ENCODE measurements at places on chromosomes 3 and 15. TPM values are rescaled to one million over a fixed set of nuclear protein-coding genes. Genes with fewer than 3 reads are reported as not detected.

- no peak for ATAC-seq
These were observed 393.3 kb downstream of the TBC1D5 start for GRCh38 chr3:17349093-17349492.

- ATAC-seq = peak; percentile 76
These were observed 23.2 kb downstream of the CYP8B1 start for GRCh38 chr3:42852441-42852840.

DNA sequence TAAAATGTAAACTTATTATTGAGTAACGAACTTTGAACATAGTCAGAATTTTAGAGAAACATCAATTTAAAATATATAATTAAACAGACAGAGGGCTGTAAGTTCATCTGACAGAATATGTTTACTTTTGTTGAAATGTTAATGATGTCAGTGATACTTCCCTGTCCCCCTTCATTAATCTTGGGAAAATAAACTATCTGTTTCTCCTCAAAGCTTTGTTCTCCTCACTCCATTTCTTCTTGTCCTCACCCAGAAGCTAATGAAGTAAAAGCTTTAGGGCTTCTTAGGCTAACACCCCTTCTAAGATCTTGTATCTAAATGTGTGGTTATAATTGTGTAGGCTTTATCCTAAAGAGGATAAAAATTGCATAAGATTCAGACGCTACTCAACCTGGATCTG lies 1031.8 kb downstream of the FHIT start:
- ATAC-seq = no peak

- ATAC-seq = no peak
These were observed 180.0 kb upstream of the SMAD3 start for GRCh38 chr15:66885281-66885915.

DNA sequence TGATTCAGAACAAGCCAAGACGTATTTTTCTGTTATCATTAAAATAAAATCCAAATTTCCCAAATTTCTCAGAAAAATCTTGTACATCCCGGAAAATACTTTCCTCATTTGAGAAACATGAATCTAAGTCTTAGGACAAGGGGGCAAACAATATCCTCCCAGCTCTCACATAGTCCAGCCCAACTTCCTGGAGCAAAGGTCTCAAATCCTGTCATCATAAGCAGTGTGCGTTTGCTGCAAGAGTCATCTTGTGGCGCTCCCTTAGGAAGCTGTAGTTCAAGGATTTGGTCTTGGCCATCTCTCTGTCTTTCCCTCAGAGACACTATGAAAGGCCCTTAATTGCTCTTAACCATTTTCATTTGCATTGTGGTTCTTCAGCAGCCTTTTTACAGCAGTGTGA lies 57.5 kb upstream of the GSK3B start:
- ATAC-seq = no peak

- peak; percentile 41 for ATAC-seq
These were observed 438 bp downstream of the SHOX2 start for GRCh38 chr3:158105710-158106253.

DNA sequence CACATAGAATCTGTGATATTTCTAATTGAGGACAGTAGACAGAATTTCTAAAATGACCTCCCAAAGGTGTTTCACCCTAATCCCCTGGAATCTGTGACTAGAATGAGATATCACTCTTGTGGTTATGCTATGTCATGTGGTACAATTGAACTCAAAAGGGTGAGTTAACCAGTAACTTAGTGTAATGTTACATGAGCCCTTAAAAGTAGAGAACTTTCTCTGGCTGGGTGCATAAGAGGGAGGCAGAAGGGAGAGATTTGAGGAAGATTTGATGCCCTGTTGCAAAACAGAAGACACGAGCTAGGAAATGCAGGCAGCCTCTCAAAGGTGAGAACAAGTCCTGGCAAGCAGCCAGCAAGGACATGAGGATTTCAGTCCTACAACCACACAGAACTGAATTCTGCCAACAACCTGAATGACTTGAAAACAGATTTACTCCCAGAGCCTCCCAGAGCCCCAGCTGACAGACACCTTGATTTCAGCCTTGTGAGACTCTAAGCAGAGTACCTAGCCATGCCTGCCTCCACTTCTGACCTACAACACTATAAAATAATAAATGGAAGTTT lies 160.3 kb downstream of the MTHFS start:
- ATAC-seq = no peak

Gene NLGN1
- total RNA-seq = 23.5 TPM

Gene MST1
- total RNA-seq = 5.4 TPM

Gene HEXA
- total RNA-seq = 68.5 TPM

Gene ROBO2
- 1.8 TPM for total RNA-seq

Gene PLSCR2
- total RNA-seq = not detected

Gene SPESP1
- 2.8 TPM for total RNA-seq

Gene NTRK3
- 1.2 TPM for total RNA-seq

Gene ARL6IP5
- total RNA-seq = 162 TPM
